Stimulated activated CD4-positive, alpha-beta T cell treated with anti-CD3 and anti-CD28 coated beads, TNF-alpha, amount 100 ng/mL, for 1 hour (primary cell): ENCODE measurements at places on chromosomes 5 and 9.

- no peak for DNase-seq
These were observed 18.7 kb downstream of the ADAMTSL1 start for GRCh38 chr9:18492612-18493011.

DNA sequence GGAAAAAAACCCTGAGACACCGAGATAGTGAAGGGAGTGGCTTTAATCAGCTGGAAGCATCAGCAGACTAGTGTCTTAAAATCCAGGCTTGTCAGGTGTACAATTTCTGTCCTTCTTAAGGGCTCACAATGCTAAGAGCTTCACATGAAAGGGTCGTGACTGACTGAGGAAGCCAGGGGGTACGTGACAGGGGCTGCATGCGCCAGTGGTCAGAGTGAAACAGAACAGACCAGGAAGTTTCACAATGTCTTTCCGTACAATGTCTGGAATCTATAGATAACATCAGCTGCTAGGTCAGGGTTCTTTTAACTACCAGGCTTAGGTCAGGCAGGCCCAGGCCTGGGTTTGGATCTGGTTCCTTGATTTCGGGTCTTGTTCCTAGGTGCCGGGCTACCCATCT is 253.0 kb downstream of the CDH10 start:
- no peak for DNase-seq

DNA sequence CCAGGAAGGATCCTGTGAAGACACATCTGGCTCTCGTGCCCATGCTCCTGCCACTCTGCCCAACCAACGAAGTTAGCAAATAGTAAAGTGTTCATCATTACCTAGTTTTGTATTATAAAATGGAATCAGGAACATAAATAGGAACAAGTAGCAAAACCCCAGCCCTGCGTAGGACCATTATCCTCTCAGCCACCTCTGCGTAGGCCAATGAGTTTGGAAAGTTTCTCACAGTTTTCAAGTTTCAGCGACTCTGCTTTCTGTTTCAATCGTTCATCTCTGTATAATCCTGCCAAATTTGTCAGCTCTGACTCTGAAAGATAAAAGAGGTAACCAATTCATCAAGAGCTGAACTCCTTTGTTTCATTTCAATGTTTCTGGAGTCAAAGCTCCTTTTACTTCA is 10.1 kb upstream of the SPATA24 start:
- no peak for DNase-seq

DNA sequence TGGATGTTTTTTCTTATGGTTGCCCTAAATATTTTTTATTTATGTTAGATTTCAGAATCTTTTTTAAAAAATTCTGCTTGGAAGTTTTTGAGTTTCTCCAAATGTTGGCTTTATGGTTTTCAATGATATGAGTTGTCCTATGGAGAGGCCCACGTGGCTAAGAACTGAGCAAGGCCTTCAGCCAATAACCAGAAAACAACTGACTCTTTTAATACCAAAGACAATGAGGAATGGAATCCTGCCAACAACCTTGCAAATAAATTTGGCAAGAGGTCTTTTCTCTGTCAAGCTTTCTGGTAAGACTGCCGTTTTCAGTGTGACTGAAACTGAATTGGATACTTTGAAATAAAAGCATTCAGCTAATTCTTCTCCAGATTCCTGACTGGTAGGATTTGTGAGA is 1740.1 kb upstream of the WWC1 start:
- no peak for DNase-seq

GRCh38 chr5:139668924-139669661 is 20.9 kb downstream of the CXXC5 start:
- DNase-seq: no peak

DNA sequence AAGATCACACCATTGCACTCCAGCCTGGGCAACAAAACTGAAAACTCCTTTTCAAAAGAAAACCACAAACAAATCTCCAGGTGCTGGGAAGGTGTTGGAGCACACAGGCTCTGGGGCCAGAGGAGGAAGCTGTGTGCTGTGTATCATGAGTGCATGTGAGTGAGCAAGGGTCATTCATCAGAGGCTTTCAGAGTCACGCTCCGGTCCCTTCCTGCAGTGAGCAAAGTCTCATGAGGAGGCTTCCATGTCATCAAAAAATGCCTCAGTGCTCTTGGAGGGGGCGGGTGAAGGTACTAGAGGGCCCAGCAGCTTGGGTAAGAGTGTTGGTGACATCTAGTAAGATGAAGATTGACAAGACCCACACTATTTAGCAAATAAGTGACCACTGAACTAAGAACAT is 48.3 kb upstream of the TESK1 start:
- no peak for DNase-seq

DNA sequence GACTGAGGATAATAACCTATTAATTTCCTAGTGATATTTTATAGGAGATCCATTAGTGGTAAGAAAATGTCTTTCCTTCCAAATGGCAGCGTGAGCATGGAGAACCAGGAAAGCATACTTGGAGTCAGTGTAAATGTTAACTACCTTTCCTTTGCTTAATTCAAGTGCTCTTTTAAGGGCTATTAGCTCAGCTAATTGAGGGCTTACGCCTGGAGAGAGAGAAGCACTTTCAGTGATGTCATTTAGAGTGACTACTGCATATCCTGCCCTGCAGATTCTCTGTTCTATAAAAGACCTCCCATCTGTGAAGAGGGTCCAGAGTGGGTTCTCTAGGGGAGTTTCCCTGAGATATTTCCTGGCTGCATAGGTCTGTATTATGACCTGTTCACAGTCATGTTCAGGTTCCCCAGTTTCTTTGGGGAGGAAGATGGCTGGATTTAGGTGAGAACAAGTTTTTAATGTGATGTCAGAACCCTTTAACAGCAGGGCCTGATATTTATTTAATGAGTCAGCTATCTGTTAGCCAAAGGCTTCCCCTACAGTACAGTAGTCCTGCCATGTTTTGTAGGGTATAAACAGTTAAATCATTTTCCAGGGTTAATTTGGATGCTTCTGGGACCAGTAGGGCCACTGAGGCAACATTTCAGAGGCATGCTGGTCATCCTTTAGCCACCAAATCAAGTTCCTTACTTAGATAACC is 89.6 kb downstream of the TRIM36 start:
- no peak for DNase-seq

- DNase-seq: no peak
These were observed 97.8 kb downstream of the TSSK1B start for GRCh38 chr5:113336975-113337374.
